ENCODE measurements at places on chromosomes 2 and 18. TPM values are rescaled to one million over a fixed set of nuclear protein-coding genes. Genes with fewer than 3 reads are reported as not detected.
A peak's percentile ranks its signal among the peaks of the same experiment; 100 is the strongest.

LRP2 gene
- total RNA-seq: under 0.01 TPM

DNA sequence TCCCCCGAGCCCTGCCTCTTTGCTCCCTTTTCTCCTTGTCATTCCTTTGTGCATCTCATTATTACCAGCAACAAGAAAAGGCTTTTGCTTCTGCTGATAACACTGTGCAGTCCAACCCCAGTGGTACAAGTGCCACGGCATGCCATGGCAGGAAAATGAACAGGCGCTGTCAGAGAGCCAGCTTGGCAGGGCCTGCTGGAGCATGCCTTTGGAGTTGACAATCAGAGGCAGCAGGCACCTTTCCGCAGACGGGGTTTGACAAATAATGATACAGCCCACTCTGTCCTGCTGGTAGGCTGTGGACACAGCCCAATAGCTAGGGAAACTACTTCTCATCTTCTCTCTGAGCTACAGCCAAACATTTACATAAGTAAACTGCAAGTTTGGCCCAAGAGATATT is 243.9 kb upstream of the LRRTM1 start:
- no peak for DNase-seq

DNA sequence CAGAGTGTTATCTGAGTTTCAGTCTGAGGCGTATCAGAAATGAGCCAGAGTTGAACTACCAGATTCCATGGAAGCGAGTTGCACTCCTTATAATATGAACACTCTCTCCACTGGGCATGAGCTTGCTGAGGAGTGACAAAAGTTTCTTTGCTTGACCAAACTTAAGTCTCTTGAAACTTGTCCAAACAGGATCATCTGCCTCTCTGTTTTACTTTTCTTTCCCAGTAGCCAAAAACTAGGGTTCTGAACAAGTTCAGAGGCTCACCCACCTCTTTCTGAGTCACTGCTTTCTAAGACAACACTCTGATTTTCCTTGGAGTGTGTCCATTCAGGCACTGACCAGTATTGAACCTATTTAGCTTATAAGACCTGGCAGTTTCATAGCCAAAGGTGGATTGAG is 233.2 kb upstream of the TCF4 start:
- peak; percentile 31 for DNase-seq

DNA sequence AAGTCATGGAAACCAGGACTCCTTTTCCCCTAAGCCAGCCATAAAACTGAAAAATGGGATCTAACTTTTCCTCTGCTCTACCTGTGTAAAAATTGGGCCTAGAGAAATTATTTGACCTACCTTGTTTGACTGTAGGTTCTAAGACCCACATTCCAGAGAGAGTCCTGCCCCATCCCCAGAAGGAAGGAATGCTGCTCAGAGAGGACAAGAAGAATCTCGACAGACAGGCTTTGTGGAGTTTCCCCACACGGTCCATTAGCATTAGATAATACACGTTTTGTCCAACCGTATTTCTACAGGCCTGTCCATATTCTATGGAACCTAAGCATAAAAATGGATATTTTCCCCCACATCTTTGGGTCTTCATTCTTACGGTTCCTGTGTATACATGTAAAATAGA is 403.3 kb downstream of the METTL4 start:
- no peak for DNase-seq

Measured in fibroblast of lung (primary cell).